ENCODE measurements at places on chromosomes 6 and 20.

- DNase-seq: no peak
Observed at GRCh38 chr6:158970640-158971275, 29.2 kb downstream of the RSPH3 start.

DNA sequence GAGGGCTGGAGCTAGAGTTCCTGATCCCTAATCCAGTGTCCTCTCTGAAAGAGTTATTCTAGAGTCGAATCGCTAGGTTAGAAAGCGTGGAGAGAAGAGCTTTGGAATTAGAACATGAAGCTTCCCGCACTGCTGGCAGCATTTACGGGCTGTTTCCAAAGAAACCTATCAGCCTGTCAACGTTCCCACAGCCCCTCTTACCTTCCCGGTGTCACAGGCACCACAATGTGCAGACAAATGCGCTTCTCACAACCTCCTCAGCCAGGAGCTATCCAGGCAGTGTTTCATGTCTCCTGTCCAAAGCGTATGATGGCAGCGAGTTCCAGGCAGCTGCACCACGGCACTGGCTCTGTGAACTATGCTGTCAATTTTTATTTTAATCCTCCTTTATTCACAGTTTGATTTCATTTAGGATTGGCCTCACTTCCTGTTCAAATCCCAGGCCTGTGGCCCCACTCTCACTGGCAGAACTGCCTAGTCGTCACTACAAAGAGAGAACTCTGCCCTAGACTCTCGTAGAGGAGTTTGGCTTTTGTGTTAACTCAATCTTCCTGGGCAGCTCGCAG lies 322.8 kb upstream of the SOX4 start:
- no peak for DNase-seq

GRCh38 chr6:12288211-12288618 lies 1.9 kb upstream of the EDN1 start:
- no peak for DNase-seq

DNA sequence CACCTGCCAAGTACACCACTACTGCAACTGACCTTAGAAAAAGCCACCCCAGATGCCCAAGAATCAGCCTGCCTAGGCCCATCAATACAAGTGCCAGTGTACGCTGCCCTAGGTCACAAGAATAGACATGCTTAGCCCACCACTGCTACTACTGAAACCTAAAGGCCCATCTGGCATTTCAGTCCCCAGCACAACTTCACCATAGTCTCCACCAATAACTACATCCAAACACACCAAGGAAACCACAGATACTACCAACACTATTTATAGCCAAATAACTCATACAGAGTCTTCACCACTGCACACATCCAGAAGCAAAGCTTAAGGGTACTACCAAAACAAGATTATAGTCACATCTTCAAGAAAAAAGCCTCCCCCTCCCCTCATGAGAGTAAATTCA lies 28.2 kb downstream of the TREML4 start:
- DNase-seq: no peak

DNA sequence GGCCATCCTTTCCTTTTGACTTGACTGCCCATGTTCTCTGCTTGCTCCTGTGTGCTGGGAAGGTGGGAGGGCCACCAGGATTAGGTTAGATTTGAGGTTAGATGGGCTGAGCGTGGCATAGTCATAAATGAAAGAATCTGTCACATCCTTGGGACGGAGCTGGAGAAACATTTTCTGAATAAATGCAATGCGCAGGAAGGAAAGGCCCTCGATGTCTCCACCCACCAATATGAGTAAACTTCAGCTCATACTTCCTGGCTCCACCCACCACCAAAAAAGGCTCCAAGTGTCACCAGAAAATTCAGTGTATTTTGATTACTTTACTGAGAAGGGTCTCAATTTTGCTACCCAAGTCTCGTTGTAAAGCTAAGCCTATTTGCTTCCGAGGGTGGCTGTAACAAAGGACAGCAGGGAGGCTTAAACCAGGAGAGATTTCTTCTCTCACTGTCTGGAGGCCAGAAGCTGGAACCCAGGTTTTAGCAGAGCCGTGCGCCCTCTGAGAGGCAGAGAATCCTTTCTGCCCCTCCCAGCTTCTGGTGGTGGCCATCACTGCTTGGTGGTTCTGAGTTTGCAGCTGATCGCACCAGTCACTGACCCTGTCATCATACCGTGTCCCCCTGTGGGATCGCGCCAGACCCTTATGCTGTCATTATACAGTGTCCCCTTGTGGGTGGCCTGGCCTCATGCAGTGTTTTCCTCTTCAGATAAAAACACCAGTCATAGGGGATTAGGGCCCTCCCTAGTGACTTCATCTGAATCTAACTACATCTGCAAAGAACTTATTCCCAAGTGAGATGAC lies 137.8 kb downstream of the TTLL2 start:
- DNase-seq: no peak

DNA sequence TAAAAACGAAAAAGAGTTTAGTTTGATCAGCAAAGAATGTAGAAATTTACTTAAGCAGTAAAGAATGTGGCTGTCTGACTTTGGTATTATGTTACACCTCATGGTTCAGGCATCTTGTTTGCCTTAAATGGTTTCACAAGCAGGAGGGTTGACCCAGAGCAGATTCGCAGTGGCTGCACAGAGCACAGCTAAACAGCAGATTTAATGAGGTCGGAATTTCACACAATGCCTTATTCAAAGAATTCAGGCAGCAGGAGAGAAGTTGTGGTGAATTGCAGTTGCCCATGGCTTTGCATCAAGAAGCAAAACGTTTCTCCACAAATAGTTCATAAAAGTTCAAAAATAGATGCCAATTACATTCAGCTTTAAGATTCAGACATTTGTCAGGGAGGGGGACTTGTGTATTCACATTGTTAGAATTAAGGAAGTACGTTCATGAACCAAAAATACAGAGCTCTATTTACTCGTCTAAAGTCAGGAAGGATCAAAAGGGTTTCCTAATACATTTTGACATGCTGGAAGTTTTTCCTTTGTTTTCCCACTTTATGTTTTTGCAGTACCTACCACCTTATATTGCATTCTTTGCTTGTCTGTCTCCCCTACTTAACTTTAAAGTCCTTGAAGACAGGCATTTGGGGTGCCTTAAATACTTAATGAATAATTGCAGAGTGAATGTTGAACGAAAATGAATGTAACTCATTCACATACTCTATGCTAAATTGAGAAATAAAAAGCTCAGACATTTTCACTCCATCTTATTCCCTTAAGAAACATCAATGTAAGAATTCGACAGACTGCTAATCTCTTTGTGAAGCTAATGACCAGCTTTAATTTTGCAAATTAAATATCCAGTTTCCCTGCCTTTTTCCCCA lies 1163.6 kb upstream of the CITED2 start:
- no peak for DNase-seq

Data from GM06990 (cell line).